Posterior vena cava (tissue), 2 donors: ENCODE measurements at places on chromosomes 1 and 21.

- DNase-seq = no peak
These were observed 64.5 kb upstream of the SPATA6 start for GRCh38 chr1:48536477-48536876.

DNA sequence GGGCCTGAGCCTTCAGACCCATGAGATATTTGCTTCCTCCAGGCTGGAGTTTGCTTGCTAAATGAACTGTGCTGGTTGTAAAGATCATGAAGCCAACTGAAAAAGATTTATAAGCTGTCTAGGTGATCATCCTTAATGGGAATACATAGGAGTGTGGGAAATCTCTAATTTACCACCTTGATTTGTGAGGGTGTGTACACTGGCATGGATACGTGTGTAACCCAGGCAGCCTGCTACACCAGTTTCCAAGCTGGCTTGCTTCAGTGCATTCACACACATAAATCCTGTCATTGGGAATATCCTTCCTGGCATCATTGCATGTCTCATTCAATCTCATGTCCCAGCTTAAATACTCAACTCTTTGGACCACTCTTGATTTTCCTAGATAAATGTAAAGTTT lies 57.6 kb upstream of the GNG12 start:
- no peak for DNase-seq

- no peak for DNase-seq
These were observed 71.2 kb upstream of the HOOK1 start for GRCh38 chr1:59743324-59744091.

GRCh38 chr1:76503736-76504135 lies 363.5 kb upstream of the ST6GALNAC5 start:
- DNase-seq = no peak

DNA sequence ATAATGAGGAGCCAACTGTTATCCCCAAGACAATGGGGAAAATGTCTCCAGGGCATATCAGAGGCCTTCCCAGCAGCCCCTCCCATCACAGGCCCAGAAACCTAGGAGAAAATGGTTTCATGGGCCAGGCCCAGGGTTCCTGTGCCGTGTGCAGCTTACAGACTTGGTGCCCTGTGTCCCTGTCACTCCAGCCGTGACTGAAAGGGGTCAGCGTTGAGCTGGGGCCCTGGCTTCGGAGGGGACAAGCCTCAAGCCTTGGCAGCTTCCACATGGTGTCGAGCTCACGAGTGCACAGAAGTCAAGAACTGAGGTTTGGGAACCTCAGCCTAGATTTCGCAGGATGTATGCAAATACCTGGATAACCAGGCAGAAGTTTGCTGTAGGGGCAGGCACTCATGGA lies 18.1 kb downstream of the SIPA1L2 start:
- DNase-seq = no peak

DNA sequence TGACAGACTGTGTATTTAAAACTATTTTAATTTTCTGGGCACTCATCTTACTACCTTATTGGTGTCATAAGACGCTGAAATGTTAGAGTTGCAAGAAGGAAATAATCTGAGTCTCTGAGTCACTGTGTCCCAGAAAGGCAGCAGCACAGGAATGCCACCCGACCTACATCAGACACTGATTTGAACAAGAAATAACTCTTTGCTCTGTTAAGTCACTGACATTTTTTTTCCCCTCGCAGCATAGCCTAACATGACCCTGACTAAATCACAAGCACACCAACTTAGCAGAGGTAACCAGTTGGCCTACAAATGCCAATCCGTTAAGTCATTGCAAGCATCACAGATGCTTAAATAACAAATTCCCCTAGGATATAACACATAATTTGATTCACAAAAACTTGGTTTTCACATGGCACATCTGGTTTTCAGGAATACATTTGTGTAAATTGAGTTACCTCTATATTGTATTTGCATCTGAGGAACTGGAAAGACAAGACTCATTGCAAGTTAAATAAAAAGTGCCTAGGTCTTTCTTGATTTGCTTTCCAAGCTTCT lies 349.1 kb downstream of the SEC16B start:
- no peak for DNase-seq

DNA sequence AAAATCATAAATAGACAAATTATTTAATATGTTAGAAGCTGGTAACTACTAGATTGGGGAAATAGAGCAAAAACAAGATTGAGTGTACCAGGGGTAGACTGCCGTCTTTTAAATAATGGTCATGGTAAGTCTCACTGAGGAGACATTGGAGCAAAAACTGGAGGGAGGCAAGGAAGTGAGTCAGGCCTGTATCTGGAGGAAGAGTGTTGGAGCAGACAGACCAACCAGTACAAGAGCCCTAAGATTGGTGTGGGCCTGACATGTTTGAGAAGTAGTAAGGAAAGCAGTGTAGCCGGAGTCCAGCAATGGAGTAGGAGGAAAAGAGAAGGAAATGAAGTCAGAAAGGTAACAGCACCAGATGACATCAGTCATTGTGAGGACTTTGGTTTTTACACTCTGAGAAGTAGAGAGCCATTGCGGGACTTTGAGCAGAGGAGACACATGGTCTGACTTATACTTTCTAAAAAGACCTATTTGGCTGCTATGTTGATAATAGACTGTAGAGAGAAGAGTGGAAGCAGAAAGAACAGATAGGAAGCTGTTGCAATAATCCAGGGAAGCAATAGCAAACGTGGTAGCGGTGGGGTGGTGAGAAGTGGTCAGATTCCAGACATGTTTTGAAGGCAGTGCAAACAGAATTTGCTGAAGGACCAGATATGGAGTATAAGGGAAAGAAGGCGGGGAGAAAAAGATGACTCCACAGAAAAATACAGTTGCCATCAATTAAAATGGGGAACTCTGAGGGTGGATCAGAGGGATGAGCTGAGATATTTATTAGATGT lies 44.7 kb upstream of the GJA5 start:
- no peak for DNase-seq

DNA sequence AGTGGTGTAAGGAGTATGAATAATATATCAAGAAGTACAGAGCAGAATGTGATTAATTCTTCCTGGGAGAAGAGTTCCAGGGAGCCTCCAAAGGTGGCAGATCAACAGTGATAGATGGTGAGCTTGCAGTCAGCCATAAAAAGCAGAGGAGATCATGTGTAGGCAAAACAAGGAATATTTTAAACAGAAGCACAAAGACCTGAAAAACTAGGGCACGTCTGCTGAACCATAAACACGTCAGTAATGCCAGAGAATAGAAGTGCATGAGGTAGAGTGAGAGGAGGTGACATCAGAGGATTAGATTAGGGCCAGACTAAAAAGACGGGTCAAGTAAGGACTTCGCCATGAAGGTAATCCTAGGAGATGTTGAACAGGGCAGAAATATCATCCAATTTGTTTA lies 151.8 kb downstream of the EIF4G3 start:
- no peak for DNase-seq

DNA sequence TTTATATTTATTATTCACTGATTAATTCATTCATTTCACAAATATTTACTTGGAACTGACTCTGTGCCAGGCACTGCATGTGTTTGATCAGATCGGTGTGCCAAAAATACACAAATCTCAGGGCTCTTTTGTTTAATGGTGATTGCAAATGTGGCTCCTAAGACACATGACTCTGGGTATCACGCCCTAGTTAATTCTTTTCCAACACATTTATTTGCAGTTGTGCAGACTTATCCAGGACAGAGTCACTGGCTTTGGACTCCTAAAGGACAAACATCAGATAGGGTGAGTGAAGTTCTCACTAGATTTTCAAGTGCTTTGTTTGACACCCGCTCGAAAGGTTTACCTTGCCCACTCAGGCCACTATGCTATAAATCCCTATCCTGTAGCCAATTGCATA lies 335.5 kb downstream of the BARHL2 start:
- no peak for DNase-seq

GRCh38 chr1:85596947-85597346 lies 16.4 kb downstream of the CCN1 start:
- no peak for DNase-seq

- no peak for DNase-seq
These were observed 8.0 kb downstream of the MED8 start for GRCh38 chr1:43381612-43382011.

DNA sequence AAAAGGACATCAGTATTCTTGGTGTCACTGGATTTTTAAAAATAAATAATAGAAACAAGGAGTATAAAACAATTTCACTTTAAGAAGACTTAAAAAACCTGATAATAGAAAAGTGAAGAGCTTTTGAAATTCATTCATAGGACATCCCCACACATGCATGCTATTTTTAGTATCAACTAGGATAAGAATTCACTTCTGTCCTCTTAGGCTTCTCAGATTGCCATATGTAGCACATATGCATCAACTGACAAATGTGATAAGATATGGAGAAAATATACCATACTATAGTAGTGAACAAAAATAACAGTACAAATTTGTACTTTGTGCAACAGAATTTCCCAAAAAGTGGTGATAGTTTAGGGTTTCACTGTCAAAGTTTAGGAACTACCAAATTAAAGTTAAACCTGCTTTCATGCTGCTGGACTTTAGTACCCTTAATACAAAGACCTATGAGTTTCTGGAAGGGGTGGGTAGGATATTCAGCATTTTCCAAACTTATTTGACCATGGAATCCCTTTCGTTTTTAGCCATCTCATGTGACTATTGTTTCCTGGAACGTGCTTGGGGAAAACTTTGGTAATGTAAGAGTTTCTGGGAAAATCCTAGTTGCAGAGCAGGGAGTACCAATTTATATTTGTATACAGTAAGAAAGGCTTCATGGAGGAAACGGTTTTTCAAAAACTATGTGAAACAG lies 19.8 kb downstream of the RPRD2 start:
- DNase-seq = no peak

- no peak for DNase-seq
These were observed 1.3 kb downstream of the PRDM2 start for GRCh38 chr1:13701271-13701640.

- no peak for DNase-seq
These were observed 3.8 kb upstream of the SLC30A2 start for GRCh38 chr1:26049531-26050247.

- no peak for DNase-seq
These were observed 7.0 kb downstream of the AVPR1B start for GRCh38 chr1:206110161-206110560.
